ENCODE measurements at places on chromosomes 16 and 17.

DNA sequence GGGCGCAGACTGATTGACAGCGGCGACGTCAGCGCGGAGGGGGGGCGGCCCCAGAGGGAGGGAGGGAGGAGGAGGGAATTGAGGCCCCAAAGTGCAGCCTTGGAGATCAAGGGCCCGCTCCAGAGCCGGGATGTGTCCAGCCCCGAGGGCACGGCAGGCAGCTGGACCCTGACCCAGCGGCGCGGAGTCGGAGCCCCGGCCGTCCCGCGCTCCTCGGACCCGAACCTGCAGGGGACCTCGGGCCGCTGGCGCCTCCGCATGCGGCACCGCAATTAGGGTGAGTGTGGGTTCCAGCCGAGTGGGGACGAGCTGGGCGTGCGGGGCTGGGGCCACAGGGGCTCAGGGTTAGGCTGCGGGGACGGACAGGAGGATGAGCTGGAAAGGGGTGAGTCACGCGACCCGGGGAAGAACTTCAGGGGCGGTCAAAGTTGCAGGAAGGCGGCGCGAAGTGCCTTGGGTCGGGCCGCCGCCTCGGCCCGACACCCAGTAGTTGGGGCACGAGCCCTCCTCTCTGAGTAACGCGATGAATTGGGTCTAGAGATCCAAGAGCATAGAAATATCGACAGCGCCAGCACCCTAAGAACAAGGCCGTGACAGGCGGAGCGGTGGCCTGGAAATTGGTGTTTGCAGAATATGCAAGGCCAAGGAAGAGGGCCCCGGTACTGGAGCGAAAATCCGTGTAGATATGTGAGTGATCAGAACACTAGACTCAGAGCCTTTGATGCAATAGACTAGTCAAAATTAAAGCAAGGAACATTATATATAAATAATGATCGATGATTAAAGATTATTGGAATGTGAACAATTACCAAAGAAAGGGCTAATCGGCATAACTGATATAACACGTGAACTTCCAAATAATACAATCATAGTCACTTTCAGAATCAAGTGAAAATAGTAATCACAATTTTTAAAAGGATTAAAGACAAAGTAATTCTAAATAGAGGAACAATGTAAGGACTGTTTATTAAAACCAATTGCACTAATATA is at the start of gene TBX4:
TSS of gene TBX4 (plus strand) at position 122 of the 990 bp plus-strand sequence. CDS start 4,069 bp downstream, outside the sequence.
- DNase-seq, result no peak

DNA sequence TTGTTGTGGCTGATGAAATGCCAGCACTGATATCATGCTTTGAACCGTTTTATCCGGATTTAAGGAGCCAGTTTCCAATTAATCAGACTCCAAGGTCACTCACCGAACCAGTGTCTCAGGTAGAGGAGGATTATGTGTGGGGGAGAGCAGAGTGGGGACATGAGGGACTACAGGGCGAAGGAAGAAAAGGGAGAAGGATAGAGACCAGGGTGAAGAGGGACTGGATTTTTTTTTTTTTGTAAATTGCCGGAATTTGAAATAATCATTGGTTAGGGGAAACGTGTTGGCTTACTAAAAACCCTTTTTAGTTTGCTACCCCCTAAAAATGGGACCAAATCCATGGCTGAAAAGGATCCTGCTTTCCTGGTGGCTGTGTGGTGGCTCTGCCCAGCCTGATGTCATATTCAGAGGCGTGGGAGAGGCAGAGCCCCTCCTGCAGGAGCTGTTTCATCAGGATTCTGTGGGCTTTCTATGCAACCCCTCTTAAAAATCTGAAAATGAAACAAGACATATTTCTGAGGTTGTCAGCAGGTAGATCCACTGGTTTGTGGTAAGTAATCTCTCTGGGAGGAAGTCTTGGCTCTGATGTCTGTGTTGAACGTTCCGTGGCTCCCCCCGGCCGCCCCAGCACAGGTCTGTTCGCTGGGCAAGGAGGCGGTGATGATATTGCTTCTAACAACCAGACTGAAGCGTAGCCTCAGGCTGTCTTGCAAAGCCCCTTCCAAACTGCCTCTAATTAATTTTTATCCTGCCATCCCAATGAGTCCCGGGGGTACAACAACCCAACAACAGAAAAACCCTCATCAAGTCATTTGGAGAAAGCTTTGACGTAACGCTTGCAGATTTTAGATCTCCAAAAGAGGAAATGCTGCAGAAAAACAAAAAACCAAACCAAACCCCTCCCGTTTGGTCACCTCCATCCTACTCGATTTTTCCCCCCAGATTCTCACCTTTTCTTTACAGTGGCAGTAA is 143.0 kb upstream of the ZFHX3 start:
- no peak for DNase-seq

- no peak for DNase-seq
Measured at GRCh38 chr16:30605158-30605557, 5.0 kb downstream of the ZNF689 start.

- DNase-seq, result no peak
Measured at GRCh38 chr17:79625706-79626105, 14.9 kb upstream of the RBFOX3 start.

DNA sequence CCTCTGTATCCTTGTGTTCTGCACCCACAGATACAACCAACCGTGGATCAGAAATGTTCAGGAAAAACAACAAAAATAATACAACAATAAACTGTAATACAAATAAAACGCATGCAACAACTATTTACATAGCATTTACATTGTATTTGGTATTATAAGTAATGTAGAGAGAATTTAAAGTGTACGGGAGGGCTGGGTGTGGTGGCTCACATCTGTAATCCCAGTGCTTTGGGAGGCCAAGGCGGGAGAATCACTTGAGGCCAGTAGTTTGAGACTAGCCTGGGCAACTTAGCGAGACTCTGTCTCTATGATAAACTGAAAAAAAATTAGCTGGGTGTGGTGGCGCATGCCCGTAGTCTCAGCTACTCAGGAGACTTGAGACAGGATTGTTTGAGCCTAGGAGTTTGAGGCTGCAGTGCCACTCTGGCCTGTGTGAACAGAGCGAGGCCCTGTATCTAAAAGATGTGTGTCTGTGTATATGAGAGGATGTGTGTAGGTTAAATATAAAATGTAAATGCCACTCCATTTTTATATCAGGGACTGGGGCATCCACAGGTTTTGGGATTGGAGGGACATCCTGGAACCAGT is 13.3 kb downstream of the SEC14L1 start:
- DNase-seq, result no peak

DNA sequence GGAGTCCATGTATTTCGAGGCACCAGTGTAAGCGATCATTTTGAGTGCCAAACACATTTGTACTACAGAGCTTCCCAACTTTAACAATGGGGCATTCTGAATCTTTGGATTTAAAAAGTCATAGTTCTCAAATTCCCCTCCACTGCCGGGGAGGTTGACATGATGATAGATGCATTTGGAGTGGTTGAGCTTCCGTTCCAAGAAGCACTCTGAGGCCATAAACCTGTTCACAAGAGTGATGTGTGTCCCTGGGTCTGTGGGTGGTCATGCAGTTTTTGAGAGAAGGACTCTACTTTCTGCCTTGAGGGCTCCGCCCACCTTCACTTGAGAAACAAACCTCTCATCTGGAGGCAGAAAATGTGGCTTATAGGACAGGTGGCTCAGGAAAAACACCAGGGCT is 43.7 kb downstream of the IRX5 start:
- no peak for DNase-seq

GRCh38 chr16:73064994-73065545 is 17.1 kb upstream of the ZFHX3 start:
- no peak for DNase-seq

GRCh38 chr16:85203462-85203813 is 91.2 kb upstream of the CIBAR2 start:
- no peak for DNase-seq

DNA sequence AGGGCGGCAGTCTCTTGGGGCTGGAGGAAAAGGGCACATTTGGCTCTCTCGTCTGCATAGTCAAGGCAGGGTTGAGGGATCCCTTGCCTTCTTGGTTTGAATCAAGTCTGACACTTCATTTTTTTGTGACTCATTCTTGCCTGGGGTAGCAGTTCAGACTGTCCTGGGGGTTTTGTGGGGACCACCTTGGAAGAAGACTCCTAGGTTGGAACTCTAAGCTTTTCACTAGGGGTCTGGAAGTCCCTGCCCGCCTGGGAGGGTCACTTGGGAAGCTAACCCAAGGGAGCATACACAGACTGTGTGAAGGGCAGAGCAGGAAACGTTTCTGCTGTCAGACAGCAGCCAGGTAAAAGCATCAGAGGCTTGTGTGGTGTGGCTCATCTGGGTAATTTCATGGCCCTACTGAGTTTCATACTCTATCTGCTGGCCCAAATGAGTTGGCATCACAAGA is 11.3 kb downstream of the YPEL2 start:
- DNase-seq, result no peak

GRCh38 chr17:56431736-56432135 is 161.8 kb upstream of the NOG start:
- no peak for DNase-seq

DNA sequence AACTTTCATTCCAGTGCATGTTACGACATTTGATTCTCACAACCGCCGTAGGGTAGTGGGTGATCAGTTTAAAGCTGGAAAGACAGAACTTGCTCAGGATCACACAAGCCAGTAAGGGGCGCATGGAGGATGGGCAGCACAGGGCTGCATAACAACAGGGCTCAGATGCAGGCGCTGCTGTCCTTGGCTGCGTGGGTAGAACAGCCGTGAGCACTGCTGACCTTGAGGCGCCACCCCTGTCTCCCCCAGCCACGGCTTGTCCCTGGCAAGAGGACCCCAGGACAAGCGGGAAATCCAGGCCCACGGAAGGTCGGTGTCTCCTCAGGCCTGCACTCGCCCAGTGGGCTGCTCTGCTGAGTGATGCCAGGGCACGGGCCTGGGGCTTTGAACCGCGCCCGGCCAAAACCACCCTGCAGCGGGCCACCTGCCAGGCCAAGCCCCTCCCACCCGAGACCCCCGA is 84.7 kb downstream of the LMF1 start:
- DNase-seq, result no peak

Measured in stimulated activated CD8-positive, alpha-beta memory T cell treated with anti-CD3 and anti-CD28 coated beads, Interleukin-7, amount 100 ng/mL, for 48 hours (primary cell).